ENCODE measurements at places on chromosomes 2 and 18. TPM values are rescaled to one million over a fixed set of nuclear protein-coding genes. Genes with fewer than 3 reads are reported as not detected.

ZNF804A gene
- not detected for total RNA-seq

LBH gene
- 208 TPM for total RNA-seq

EPHA4 gene
- 72.6 TPM for total RNA-seq

ANKZF1 gene
- 22.4 TPM for total RNA-seq

LOXHD1 gene
- 0.48 TPM for total RNA-seq

DOCK10 gene
- total RNA-seq: 2.6 TPM

COL3A1 gene
- total RNA-seq: 180 TPM

KLHL41 gene
- total RNA-seq: 90.5 TPM

RIT2 gene
- total RNA-seq: not detected

ANKRD30BL gene
- not detected for total RNA-seq

ITPRIPL1 gene
- total RNA-seq: 0.83 TPM

NAT8 gene
- not detected for total RNA-seq

MAP3K19 gene
- not detected for total RNA-seq

MOCOS gene
- total RNA-seq: 0.38 TPM

Measured in cardiac septum (tissue), 1 donor.